ENCODE measurements at places on chromosomes 2 and 18.

DNA sequence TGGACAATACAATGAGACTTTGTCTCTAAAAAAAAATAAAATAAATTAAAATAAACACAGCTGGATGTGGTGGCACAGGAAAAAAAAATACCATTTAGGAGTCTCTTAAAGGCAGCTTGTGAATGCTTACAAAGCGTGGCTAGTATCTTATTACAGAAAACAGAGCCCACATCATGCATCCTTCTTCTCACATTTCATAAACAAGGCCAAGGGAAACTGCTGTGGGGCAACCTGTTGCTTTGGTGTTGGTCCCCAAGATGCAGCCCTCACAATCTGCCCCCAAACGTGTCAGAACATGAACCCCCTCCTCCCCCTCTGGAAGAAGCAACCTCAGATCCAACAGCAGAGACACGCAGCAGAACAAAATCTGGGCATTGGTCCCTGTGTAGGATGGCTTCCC lies 2.6 kb downstream of the SLC14A1 start:
- DNase-seq, result no peak

DNA sequence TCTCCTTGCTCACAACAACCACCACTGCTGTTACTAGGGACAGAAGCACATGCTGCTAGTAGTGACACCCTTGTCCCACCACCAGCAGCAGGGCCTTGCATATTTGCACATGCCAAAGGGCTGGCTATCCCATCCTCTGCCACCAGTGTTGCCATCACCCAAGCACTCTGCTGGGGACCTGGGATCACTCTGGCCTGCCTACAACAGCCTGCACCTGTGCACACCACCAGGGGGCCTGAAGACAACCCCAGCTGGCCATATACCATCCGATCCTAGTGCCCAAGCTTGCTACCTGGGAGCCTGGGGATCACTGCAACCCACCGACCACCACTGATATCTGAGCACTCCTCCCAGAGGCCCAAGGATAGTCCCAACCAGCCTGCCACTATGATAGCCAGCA lies 99.9 kb upstream of the FANCL start:
- DNase-seq, result no peak

DNA sequence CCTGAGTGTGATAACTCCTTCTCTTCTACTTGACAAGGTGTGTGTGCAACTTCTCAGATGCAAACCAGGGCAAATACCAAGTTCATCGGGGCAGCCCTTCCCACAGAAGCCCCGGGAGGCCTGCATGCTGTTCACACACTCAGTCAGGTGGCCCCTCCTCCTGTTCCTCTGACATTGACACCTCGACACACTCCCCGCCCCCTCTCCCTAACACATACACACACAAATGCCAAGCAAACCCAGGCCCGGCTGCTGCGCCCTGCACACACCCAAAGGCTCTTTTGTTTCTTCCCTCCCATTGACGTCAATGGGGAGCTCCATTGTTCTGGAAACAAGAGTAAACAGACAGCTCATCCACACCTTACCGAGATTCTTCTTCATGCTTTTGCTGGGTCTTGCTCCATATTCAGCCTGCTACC lies 1.7 kb upstream of the PER2 start:
- no peak for DNase-seq

DNA sequence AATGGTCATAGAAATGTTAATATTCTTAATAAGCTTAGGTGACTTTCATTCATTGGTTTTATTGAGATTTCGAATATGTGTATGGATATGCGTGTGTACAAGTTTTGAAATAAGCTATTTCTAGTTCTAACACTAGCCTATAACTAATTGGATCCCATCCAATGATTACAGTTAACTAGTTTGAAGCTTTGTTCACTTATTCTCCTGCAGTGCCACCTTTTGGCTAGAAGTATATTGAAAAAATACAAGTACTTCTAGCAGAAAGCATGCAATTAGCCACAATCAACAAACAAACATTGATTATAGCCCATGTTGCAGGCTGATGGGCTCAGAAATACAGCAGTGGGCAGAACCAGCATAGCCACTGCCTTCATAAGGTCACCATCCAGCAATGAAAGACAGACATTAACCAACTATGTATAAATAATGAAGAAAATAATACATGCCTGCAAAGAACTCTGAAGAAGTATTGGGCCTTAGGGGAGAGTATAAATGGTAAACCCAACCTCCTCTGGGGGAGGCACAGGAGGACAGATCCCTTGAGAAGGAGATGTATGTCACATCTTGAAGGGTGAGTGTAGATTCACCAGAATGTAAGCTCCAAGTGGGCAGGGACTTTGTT lies 5.1 kb upstream of the PIEZO2 start:
- DNase-seq, result peak; percentile 15

GRCh38 chr2:239042551-239043320 lies 194.9 kb downstream of the TWIST2 start:
- no peak for DNase-seq

DNA sequence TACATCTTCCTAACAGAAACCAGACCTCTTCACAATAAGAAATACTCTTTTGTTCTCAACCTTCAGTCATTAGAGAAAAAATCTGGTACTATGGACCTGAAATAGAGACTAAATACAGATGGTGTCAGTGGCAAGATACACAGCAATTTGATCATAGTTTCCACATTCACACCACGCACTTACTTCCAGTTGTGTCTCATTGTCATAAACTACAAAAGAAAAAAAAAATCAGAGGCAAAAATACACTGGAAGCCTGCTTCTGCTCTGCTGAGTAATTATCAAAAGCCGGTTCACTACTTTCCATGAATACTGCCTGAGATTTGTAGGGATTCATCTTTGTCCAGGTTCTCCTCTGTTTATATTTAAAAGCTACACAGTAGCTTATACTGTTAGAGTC lies 182.6 kb downstream of the PID1 start:
- DNase-seq, result no peak

- no peak for DNase-seq
These were observed 30.1 kb upstream of the SERPINE2 start for GRCh38 chr2:224069172-224069571.

- no peak for DNase-seq
These were observed 25.5 kb downstream of the VRK2 start for GRCh38 chr2:58072102-58072501.

GRCh38 chr2:15043336-15044058 lies 411.0 kb downstream of the LRATD1 start:
- no peak for DNase-seq

GRCh38 chr2:215394102-215394805 lies 41.6 kb downstream of the FN1 start:
- DNase-seq, result no peak

DNA sequence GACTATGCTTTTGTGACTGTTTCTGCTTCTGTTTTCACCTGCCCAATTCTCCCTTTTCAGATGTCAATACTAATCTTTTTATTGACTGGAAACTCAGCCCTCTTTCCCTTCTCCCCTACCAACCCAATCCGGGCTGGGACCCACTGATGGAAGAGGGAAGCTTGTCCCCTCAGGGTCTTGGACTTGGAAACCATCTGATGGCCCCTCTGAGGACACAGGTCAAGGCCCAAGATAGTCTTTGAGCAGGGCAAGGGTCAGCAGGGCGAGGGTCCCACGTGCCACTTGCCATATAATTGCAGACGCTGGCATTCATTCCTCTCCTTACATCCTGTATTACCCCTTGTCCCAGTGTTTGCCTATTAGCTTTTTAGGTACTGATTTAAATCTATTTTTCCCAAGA lies 678.2 kb upstream of the FANCL start:
- no peak for DNase-seq
